Activated naive CD4-positive, alpha-beta T cell (primary cell): ENCODE measurements at places on chromosomes 3 and 15.

- DNase-seq: no peak
Measured at GRCh38 chr15:80418892-80419537, 14.8 kb downstream of the ARNT2 start.

- DNase-seq: no peak
Measured at GRCh38 chr3:43017004-43017403, 37.9 kb downstream of the GASK1A start.

DNA sequence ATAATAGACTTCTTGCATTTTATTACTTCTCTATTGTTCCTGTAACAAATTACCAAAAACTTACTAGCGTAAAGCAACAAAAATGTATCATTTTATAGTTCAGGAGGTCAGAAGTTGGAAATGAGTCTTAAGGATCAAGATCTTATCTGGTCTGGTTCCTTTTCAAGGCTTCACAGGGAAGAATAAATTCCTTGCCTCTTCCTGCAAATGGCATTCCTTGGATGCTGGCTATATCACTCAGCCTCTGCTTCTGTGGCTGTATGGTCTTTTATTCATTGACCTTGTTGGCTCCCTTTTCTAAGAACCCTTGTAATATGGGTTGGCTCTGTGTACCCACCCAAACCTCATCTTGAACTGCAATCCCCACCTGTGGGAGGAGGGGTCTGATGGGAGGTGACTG, 478.4 kb upstream of the THBS1 start:
- no peak for DNase-seq

DNA sequence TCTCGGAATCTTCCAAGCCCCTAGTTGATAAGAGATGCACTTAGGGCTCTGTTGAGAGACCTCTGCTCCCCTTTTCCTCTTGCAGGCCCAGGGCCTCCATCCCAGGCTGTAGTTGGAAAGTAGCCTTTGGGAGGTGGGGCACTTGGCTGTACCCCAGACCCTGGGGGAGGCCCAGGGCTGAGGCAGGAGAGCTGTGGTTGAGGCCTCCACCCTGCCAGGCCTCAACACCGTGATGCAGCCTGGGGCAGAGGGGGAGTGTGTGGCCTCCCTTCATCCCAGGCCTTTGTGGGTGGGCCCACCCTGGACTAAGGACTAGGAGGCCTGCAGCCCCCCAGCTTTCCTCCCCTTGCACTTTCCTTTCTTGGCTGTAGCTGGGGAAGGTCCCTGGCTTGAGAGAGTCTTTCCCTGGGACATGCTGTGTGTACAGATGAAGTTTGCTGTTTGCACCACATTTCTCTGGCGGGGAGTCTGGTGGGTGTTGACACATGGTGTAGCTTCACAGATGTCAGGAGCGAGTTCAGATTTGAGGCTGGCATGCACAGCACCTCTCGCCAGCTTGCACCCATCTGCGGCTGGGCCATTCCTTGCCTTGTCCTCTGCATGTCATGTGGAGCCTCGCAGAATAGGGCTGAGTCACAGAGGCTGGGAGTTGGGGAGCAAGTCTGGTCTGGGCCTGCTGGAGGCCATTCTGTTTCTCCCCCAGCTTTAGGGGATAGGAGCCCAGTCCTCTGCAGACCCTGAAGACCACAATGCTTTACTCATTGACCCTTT, 13.7 kb downstream of the PLEKHO2 start:
- no peak for DNase-seq

- DNase-seq: no peak
Measured at GRCh38 chr3:134693804-134694203, 43.0 kb upstream of the KY start.

GRCh38 chr3:177362626-177363025, 165.3 kb upstream of the TBL1XR1 start:
- no peak for DNase-seq

DNA sequence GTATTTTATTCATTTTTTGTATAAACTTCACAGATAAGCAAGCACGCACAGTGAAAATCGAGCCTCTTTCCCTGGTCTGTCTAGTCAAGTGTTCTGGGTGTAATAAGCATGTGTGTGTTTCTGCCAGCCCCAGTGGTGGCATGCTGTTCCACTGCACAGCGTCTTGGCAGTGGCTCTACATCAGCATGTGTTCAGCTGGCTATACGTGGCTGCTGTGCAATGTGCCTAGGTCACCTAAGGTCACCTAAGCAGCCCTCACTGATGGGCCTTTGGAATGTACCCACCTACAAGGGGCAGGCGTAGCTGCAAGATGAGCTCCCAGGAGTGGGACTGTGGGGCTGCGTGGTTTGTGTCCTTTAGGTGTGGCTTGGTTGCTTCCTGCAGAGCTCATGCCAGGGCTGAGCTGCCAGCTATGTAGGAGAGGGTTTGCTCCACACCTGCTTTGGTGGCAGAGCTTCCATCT, 4.9 kb downstream of the LIMD1 start:
- no peak for DNase-seq
